ENCODE measurements at places on chromosomes 6 and 20.
A peak's percentile ranks its signal among the peaks of the same experiment; 100 is the strongest.

GRCh38 chr20:8431538-8432434, 299.7 kb downstream of the PLCB1 start:
- no peak for DNase-seq

GRCh38 chr20:36919715-36920333, 31.7 kb downstream of the SAMHD1 start:
- peak; percentile 20 for DNase-seq

DNA sequence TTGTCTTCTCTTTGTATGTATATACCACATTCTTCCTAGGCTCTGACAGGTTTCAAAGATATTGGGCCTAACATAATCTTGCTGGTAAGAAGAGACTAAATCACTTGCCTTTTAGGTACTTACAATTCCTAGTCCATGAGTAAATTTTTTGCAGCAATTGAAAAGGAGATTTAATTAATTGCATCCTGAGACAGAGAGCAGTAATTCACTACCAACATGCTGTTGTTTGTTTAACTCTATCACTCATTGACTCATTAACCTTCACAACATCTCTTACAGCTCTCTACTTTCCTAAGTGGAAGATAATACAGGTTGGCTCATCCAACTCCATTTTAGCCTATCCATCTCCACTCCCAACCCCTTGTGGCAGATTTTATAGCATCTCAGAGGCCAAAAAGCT, 280.4 kb downstream of the ALDH8A1 start:
- no peak for DNase-seq

DNA sequence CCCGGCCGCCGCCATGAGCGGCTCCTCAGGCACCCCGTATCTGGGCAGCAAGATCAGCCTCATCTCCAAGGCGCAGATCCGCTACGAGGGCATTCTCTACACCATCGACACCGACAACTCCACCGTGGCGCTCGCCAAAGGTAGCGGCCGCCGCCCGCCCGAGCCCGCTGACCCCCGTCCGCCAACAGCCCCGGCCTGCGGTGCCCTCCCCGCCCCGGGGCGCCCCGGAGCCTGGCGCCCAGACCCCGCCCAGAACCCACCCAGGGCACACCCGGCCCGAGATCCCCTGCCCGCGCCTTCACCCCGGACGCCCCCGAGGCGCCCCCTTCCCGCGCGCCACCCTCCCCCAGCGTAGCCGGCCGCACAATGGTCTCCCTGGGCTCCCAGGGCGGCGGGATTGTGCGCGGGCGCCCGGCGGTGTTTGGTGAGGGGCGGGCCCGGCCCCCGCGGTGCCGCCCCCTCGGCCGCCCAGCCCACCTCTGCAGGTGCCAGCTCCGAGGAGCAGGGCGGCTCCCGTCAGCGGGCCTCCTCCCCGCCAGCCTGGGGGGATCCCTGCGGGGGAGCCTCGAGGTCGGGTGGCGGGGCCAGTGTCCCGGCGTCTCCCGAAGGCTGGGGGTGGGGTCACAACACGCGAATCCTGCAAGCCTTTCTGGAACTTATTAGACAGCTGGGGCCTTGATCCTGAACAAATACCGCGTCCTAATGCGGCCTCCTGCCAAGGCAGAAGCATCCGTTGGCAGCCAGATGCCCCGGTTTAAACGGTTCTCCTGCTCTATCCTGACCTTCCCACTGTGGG, 577 bp downstream of the LSM14B start:
- peak; percentile 33 for DNase-seq

DNA sequence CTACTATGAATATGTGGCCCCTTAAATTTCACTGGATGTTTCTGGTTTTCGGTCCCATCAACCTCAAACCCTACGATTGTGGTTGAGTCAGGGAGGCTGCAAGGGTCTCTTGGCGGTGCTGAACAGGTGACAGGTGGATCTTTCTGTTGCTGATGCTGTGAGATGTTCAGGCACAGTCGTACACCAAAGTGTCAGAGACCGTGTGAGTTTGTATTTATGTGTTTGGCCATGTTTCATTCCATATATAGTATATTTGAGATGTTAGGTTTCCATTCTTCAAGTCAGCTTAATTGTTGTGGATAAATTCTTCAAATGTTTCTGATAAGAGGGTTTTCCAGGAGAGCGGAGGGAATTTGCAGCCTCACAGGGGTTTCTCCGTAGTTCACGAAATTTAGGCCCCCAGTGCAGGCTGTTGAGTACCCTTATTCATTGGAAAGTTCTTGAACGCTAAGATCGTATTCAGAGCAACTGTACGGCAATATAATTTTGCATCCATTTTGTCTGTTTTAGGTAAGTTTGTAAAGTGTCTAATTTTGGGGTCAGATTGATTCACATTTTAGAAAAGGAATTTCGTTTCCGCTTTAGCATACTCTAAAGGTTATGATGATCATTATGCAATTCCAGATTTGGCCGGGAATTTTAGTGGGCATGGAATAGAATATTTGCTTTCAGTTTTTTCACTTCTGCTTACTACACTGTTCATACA, 1.2 kb downstream of the TAB2 start:
- no peak for DNase-seq

GRCh38 chr6:9825526-9825925, 589.3 kb downstream of the TFAP2A start:
- DNase-seq, result no peak

- DNase-seq, result no peak
Observed at GRCh38 chr6:143176090-143177021, 115.7 kb downstream of the AIG1 start.

DNA sequence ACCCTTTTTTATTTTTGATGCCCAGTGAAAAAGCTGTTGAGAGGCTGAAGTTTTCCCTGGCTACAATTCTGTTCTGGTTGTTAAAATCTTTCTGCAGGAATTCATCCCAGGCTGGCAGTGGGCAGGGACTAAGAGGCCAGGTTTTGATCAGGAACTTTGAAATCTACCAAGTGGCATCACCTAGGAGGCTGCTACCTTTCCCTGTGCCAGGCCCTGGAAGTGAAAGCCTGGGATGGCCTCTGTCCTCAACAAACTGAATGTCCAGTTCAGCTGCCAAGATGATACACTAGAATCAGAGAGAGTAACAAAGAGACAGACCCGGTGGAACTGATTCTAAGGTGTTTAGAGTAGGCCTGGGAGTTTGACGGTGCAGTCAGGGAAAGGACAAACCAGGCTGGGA, 596 bp downstream of the IYD start:
- no peak for DNase-seq

DNA sequence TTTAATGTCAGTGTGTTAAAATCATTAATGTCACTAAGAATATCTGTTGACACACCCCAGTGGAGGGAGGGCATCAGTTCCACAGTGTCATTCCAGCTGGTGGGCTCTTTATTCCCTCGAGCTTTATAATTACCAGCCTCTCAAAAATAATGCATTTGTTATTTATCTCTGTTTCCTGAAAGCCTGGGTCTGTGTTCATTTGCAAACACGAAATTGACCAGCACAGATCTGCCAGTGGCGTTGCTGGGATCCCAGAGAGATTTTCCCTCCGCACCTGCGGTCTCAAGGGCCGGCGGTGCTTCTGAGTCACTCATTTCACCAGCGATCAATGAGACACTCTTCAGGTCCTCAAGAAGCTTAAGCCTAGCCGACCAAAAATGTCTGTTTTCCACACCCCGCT, 5.7 kb upstream of the PYGB start:
- DNase-seq, result no peak
